CD4-positive, alpha-beta T cell treated with Interferon gamma for 1 hour (primary cell): ENCODE measurements at places on chromosomes 7 and 10.

- no peak for DNase-seq
Observed at GRCh38 chr10:89853781-89854191, 152.4 kb downstream of the KIF20B start.

DNA sequence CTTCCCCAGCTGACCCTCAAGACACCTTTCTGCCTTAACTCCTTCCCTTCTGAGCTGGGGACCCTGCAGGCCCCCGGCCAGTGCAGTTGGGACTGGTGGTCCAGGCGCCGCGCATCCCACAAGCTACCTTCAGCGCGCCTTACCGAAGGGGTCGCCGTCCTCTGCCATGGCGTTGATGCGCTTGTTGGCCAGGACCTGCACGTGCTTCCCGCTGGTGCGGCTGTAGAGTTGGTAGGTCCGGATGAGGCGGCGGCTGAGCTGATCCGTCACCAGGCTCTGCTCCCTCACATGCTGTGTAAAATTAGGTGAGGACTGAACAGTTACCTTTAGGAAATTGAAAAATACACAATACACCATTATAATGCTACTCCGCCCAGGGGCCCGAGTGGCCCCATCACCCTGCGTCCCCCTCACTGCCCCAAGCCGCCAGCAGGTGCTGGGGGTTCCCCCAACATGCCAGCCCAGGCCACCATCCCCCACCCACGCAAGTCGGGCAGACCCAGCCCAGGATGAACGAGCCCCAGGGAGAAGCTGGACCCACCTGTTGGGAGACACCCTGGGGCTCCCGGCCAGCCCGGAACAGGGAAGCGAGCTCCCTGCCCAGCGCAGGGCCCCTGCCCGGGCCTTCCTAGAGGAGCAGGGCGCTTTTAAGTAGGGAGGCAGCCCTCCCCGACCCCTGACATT is 1.2 kb downstream of the FGF8 start:
- DNase-seq: no peak

DNA sequence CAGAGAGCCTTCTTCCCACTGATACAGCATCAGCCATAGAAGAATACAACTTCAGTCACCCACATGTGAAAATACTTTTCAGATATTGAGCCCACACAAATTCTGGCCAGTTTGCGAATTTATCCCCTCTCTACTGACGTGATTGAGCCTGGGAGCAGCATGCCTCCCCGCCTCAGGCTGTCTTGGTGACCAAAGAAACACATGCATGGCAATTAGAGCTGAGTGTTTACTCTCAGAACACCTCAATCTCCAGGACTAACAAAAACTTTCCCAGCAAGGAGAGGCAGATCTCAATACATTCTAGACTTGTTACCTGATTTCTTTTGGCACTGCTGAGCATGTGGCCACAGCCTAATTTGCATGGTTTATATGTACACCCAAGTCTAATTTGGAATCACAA is 122.5 kb downstream of the TMEM26 start:
- DNase-seq: no peak

DNA sequence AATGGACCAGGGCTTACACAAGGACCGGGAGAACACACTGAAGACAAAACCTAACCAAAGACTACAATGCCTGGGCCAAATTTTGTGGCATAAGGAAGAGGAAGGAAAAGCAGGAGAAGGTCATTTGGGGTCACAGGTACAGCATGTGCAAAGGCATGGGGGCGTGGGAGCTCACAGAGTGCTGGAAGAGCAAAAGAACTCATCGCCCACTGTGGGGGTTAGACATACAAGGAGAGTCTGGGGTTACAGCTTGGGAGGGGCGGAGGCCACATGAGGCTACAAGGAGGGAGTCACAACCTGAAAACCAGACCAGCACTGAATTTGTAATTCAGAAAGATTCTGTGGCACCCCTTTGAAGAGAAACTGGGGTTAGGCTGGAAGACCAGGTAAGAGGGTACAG is 9.7 kb downstream of the PUS7 start:
- no peak for DNase-seq

- DNase-seq: no peak
Observed at GRCh38 chr7:40418448-40418847, 283.6 kb downstream of the SUGCT start.

DNA sequence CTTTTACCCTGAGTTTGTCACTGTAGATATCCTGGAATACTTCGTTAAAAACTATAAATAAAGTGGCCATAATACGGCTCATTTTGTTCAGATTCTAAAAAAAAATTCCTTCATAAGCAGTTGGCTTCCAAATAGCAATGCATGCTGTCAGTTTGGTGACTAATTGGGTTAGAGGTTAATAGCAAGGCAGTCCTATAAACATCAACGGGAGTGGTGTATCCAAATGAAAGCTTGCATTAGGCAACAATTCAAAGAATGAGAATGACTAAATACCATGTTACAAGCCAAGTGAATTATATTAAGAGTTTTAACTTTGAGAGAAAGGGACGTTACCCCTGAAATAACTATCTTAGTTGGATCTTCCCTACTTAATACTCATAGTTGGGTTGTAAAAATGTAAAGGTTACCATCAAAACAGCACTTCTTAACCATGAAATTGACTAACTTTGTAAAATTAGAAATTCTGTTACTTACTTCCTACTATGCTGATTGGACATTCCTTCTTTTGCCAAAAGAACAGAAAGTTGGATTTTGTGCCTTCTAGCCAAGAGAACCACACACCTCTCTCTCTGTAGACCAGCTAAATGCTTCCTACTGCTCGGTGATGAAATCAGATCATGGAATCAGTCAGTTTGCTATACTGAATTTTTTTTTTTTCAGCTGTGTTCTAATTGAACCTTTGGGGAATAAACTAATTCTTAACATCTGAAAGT is 98.0 kb downstream of the KAT6B start:
- DNase-seq: no peak

- no peak for DNase-seq
Observed at GRCh38 chr10:27568196-27569175, 64.4 kb downstream of the RAB18 start.

- no peak for DNase-seq
Observed at GRCh38 chr7:104804696-104805095, 209.3 kb upstream of the KMT2E start.

GRCh38 chr7:30365621-30366020 is 81.2 kb downstream of the ZNRF2 start:
- no peak for DNase-seq

GRCh38 chr7:148726385-148726784 is 27.7 kb downstream of the CUL1 start:
- DNase-seq: no peak

GRCh38 chr10:32095116-32095733 is 39.0 kb upstream of the KIF5B start:
- no peak for DNase-seq

DNA sequence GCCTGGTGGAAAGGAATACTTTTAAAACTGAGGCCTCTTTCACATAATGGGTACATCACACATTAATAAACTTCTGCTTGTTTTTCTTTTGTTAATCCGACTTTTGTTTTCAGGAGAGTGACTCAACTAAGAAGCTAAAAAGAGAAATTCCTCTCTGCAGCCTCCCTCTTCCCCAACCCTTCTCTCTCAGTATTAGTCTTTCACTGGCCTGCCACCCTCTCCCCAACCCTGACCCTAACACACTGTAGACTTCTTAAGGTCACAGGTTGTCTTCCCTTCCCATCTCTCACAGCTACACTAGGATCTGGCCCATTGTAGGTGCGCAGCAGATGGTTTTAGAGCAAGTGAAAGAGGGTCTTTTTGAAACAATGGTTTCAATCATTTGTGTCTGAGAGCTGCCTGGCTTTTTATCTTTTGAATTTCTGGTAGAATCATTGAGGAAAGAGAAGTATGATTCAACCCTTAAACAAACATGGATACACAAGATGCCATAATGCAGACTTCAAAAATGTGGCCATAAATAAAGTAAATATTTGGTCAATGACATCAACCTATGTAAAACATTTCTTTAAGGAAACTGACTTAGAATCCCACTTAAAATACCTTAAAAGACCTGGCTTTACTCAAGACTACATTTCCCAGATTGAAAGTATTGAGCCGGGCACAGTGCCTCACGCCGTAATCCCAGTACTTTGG is 17.9 kb upstream of the FFAR4 start:
- DNase-seq: no peak

DNA sequence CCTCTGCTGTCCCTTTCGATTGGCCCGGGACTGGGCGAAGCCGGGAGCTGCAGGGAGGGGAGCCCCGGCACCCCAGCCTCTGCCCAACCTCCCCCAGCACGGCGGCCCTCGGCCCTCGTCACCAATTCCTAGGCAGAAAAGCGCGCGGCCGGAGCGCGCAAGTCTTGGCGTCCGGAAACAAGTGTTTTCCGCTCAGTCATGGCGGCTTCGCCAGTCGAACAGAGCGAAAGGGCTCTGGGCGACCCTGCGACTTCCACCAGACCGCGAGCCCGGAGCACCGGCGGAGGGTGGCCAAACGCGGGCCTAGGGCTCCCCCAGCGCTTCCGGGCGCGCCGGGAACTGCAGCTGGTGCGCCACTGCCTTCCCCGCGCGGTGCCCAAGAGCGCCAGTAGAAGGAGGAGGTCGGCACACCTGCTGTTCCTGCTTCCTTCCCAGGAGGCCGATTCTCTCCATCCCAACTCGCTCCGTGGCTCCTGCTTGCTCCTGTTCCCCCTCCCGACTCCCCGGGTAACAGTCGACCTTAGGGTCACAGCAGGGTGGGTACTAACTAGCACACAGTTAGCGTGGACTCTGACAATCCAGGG is 729.9 kb downstream of the ZWINT start:
- DNase-seq: no peak

DNA sequence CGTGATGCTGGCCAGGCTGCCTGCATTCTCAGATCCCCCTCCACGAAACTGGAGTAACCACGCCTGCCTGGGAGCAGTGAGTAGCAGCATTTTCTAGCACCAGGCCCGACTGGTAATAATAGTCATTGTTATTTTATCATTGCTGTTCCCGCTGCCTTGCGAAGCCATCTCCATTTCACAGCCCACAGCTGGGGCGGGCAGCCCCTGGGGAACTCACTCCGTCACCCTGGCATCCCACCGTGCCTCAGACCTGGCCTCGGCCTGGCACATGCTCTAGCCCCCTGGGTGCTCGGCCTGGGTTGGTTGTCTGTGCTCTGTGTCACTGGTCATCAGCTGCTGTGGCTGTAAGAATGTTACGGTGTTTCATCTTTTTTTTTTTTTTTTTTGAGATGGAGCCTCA is 57.7 kb upstream of the SH2B2 start:
- DNase-seq: no peak

DNA sequence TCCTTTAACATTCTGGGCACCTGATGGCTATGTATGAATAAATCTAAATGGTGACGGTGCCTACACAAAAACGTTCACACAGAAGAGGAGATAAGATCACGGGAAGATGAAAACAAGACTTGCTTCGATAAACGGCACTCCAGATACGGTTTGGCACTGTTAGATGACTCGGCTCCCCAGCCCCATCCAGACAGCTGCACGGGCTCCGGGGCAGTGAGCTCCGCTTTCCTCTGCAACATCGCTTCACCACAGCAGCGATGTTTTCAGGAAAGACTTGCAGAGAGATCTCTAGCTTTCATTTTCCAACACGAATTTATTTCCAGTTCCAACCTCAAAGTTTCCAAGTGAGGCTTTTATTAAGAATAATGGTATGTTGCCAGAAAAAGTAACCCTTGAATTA is 132.1 kb downstream of the KLF6 start:
- DNase-seq: no peak

DNA sequence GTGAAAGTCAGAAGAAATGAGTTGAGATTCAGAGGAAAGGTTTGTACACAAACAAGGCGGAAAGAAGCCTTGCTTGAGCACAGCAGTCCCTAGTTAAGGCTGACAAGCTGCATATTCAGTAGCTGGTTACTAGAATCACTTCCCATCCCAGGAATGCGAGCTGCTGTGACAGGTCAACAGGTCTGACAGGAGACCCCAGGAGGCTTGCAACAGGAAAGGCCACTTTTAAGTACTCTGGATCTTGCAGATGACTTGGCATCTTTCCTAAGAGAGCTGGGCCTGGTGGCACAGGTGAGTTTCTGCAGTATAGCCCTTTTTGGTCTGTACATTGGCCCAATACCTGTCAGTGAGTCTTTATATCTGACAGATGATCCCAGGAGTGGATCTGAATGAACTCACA is 35.7 kb upstream of the UNC5B start:
- DNase-seq: no peak
